ENCODE measurements at places on chromosomes 1 and 21. TPM values are rescaled to one million over a fixed set of nuclear protein-coding genes. Genes with fewer than 3 reads are reported as not detected.
A peak's percentile ranks its signal among the peaks of the same experiment; 100 is the strongest.

DNA sequence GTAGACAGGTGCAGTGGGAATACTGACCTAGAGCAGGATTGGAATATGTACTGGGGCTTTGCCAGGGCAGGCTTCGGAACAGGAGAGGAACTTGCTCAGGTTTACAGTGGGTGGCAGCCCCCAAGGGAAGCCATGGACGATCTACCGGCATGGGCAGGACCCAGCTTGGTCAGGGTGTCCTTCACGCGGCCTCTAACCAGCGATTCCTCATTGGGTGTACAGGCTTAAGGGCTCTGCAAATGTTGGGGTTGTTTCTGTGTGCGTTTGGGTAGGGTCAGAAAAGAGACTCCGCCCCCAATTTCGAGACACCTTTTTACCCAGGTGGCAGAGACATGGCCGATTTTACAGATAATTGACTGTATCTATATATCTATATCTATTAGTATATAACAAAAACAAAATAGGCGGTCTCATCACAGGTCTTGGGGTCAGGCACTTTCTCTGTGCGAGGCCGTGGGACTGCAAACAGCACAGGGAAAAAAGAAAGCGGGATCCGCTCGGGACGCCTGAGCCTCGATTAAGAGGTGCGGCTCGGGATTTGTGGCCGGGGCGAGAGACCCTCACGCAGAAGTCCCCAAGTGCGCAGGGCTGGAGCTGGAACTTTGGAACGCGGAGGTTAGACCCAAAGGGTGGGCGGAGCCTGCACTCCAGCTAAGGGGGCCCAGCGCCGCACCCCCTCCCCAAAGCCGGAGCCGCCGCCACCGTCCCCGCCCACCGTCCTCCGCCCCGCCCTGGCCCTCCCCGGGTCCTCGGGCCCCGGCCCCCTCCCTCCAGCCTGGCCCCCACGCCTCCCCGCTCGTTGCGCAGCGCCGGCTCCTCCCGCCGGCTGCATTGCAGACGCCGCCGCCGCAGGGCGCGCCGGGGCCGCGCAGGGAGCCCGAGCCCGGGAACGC, 67.5 kb upstream of the VAMP3 start:
- DNase-seq: no peak

GRCh38 chr1:193540511-193540910, 354.1 kb upstream of the B3GALT2 start:
- DNase-seq: no peak

Gene LCE1F
- total RNA-seq: not detected

DNA sequence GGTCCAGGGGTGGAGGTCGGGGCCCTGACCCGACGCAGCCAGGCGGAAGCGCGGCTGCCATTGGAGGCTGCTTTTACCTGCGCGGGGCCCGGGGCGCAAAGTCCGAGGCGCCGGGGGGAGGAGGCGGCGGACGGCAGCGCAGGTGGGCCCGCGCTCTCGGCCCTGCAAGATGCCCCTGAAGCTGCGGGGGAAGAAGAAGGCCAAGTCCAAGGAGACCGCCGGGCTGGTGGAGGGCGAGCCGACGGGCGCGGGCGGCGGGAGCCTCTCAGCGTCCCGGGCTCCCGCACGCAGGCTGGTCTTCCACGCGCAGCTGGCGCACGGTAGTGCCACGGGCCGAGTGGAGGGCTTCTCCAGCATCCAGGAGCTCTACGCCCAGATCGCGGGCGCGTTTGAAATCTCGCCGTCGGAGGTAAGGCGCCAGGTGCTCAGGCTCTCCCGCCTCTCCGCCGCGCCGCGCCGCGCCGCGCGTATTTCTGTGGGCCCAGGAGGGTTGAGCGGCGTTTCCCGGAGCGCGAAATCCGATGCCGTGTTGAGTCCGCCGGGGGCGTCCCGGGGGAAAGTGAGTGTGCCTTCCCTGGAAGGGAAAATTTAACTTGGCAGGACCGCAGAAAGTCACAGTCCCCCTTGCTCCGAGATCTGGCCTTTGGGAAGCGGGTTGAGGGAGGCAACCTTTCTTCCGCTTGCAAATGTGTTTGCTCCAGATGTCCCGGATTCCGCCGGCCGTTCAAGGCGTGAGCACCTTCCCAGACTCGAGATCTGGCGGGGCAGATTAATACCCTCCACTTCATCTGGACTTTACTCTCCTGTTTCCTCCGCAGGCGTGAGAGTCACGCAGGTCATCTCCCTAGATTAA, at the start of gene GIPC2:
Gene GIPC2 (plus strand): TSS at position 41 of the 853 bp plus-strand sequence. CDS start 129 bp downstream, at position 170.
- peak; percentile 58 for DNase-seq

- no peak for DNase-seq
Observed at GRCh38 chr1:248823517-248824001, 2.2 kb downstream of the SH3BP5L start.

GRCh38 chr1:107991371-107992066, 26.5 kb upstream of the VAV3 start:
- DNase-seq: no peak
